ENCODE measurements at places on chromosomes 3 and 15.

GRCh38 chr3:195179776-195180489 is 91.0 kb downstream of the XXYLT1 start:
- DNase-seq = no peak

GRCh38 chr3:14177580-14178246 is 688 bp downstream of the XPC start:
- DNase-seq = no peak

- no peak for DNase-seq
Measured at GRCh38 chr3:127033786-127034185, 50.9 kb downstream of the PLXNA1 start.

DNA sequence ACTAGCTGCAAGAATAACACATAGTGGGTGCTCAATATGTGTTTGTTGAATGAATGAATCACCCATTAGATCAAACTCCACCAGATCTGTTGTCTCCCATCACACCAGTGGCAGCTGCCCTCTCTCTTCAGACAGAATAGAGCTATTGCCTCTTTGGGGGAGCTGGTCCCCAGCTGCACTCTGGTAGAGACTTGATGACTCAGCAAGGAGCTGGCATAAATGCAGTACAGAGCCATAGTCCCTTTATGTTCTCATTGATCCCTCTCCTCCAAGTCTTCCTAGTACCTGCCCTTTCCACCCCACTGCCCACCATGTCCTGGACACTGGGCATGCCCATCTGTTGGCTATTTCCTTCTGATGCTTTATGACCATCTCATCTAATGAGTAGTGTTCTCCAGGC is 361.9 kb downstream of the LRTM1 start:
- no peak for DNase-seq

- no peak for DNase-seq
Measured at GRCh38 chr3:45064512-45065372, 38.6 kb downstream of the CLEC3B start.

DNA sequence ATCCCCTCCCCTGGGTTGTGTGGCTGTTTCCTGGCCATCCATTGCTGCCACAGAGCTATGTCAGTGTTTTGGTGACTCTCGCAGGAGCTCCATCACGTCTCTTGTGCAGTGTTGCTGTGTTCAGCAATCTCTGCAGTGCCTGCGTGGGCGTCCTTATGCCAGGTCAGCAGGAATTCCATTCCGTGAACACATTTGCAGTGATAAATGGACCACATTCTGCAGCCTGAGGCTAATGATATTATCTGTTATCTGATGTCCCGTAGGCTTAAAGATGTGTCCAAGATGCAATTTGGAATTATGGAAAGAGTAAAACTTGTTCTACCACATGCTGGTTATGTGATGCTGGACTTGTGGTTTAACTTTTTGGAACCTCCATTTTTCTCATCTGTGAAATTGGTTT is 25.5 kb upstream of the COL6A6 start:
- no peak for DNase-seq

Measured in hippocampal formation (tissue), 2 donors.